Activated CD4-positive, alpha-beta T cell treated with anti-CD3 and anti-CD28 coated beads for 1 hour (primary cell): ENCODE measurements at places on chromosomes 2 and 18.

- no peak for DNase-seq
Observed at GRCh38 chr2:73133566-73134197, 20.9 kb upstream of the RAB11FIP5 start.

DNA sequence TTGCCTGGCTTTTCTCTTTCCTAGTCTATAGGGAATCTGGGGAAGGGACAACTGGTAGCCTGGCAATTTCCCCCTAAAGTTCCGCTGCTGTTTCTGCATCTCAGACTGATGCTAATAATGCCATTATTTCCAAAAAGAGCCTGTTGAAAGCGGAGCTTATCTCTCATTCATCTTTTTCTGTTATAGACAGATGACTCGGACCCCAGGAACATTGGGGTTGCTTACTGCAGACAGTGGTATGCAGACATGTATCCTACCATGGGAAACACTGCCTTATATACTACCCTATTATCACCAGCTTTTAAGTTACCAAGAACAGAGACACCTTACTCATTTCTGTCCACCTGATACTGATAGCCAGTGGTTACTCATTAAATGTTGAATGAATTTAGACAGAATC is 15.3 kb downstream of the ETAA1 start:
- no peak for DNase-seq

DNA sequence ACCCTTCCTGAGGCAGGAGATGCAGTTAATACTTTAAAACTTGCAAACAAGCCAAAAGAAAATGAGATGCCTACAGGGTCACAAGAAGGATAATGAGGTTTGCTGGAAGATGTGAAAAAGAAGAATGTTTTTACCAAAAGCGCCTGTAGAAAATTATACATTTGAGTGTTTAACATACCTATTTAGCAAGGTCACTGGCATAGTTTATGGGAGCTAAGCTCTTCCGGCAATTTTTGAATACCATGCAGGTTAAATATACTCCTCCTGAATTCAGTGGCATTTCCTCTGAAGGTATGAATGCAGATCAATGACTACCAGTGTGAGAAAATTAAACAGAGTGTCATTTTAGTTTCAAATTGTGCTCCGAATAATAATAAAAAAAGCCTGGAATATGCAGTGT is 21.2 kb upstream of the MAP3K20 start:
- no peak for DNase-seq

- DNase-seq = no peak
Observed at GRCh38 chr2:240229603-240230235, 89.3 kb upstream of the OTOS start.

DNA sequence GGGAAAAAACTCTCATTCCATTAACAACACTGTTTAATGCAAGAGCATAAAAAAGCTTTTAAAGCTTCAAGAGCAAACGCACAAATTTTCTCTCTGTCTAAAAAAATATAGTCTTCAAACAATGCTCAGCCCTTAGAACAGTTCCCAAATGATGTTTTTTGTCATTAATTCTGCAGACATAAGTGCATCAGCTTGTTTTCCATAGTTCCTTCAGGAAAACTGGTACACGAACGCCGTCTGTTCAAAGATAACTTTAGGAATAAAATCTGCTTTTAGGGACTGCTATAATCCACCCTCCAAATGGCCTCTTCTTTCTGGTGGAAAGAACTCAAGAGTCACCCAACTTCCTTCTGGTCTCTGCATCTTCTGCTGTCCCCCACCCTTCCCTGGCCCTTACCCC is 98.2 kb upstream of the SLC66A3 start:
- DNase-seq = no peak

DNA sequence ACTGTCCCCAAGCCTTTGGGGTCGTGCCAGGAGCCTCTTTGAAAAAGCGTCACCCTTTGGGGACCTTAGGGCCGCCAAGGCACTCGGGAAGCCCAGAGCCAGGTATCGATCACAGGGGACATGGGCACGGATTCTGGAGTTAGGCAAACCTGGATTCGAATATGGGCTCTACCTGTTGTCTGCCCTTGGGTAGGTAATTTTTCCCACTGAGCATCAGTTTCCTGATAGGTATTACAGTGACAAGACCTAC is 9.3 kb downstream of the TMEM198 start:
- no peak for DNase-seq

- no peak for DNase-seq
Observed at GRCh38 chr2:1688161-1688560, 56.2 kb downstream of the PXDN start.

DNA sequence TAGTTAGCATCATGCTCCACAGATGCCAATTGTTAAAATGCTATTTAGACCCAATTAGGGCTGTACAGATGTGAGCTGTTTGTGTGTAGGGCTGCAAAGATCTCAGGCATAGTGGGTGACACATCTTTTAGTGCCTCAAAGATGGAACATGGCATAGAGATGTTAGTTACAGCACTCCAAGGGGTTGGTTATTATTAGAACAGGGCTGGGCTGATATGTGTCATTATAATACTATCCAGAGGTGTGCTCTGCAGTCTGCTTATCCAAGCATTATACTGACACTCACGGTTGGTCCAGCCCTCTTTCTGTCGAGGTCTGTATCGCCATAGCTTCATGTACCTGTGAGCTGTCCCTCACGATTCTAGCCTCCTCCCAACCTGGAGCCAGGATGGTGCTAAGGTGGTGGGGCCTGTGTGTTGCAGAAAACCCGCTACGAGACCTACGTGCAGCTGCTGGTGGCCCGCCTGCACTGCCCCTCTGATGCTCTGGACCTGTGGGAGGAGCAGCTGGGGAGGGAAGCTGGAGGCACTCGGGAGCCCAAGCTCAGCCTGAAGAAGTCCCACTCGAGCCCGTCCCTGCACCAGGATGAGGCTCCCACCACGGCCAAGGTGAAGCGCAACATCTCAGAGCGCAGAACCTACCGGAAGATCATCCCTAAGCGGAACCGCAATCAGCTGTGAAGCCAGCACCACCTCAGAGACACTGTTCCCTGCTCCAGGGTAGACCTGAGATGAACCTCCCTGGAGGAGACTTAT is 27.1 kb downstream of the PSD4 start:
- no peak for DNase-seq

DNA sequence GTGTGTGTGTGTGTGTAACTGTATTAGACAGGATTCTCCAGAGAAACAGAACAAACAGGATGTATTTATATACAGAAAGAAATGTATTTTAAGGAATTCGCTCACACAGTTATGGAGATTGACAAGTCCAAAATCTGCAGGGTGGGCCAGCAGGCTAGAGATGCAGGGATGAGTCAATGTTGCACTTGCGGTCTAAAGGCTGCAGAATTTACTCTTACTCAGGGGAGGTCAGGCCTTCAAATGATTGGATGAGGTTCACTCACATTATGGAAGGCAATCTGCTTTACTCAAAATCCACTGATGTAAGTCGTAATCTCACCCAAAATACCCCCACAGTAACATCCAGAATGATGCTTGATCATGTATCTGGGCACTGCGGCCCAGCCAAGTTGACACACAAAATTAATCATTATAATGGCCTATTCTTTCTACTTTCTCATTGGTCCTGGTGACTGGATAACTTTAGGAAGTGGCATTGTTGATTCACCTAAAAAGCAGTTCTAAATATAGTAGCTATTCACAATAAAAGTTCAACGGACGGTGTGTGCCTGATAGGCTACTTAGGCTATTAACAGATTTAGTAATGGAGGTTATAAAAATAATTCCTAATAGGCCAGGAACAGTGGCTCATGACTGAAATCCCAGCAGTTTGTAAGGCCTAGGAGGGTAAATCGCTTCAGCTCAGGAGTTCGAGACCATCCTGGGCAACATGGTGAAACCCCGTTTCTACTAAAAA is 40.6 kb upstream of the ACYP2 start:
- no peak for DNase-seq

DNA sequence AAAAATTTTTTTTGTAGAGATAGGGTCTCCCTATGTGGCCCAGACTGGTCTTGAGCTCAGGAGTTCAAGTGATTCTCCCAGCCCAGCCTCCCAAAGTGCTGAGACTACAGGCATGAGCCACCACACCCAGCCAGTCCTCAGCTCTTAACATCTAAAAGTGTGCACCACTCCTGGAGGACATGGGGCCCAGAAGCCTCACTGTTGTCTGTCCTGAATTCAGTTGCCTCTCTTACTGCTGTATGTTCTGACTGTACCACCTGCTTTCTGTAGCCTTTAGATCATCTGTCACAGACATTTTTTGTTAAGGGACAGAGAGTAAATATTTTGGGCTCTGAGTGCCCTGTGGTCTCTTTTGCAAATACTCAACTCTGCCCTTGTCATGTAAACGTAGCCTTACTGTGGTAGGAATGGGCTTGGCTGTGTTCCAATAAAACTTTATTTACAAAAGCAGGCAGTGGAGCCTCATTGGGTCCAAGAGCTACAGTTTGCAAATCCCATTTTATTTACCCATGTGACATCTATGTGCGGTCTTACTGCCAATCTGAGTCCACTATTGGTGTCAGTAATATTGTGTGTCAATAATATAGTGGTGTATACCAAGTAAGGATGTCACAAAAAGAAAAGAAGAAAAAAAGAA is 38.1 kb downstream of the TMEM37 start:
- DNase-seq = no peak

GRCh38 chr2:237818066-237818473 is 19.5 kb downstream of the RBM44 start:
- no peak for DNase-seq

GRCh38 chr2:237920673-237921072 is 46.1 kb upstream of the UBE2F start:
- no peak for DNase-seq

GRCh38 chr2:139201516-139201915 is 421.3 kb upstream of the NXPH2 start:
- no peak for DNase-seq

- DNase-seq = no peak
Observed at GRCh38 chr2:219448776-219449341, 14.2 kb downstream of the SPEG start.

DNA sequence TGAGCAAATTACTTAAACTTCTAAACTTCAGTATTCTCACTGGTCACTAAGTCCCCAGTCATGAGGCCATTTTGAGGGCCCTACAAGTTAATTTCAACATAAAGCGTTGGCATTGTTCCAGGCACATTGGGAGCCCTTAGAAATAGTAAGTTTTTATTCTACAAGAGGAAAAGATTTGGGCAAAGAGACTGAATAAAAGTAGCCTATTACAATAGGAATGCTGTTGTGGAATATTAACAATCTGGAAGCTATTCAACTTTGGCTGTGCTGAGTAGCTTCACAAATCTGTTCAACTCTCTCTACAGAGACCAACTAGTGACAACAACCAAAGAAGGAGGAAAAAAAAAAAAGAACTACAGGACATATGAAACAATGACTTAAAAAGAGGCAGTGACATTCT is 1287.5 kb upstream of the NXPH2 start:
- no peak for DNase-seq

DNA sequence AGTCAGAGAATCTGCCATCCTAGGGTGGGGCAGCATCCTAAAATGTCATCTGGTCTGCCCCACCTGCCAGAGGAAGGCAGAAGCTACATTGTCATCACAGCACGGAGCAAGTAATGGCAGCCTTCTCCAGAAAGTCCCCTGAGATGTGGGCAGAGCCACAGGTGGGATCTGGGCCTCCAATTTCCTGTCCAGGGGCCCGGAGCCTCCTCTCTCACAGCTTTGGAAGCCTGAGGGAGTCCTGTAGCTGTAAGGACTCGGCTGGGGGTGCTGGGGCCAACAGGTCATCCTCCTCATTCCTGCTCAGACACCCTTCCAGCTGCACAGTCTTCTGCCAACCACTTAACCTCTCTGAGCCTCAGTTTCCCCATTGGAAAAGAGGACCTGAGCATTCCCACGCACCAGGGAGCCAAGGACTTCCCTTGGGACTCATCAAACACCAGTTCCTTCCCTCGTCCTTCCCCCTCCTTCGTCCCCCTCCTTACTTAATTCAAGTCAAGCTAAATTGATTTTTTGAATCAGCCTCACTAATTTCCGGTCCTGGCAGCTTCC is 48.6 kb upstream of the ID2 start:
- no peak for DNase-seq

GRCh38 chr2:19670303-19670702 is 231.5 kb downstream of the TTC32 start:
- DNase-seq = no peak

DNA sequence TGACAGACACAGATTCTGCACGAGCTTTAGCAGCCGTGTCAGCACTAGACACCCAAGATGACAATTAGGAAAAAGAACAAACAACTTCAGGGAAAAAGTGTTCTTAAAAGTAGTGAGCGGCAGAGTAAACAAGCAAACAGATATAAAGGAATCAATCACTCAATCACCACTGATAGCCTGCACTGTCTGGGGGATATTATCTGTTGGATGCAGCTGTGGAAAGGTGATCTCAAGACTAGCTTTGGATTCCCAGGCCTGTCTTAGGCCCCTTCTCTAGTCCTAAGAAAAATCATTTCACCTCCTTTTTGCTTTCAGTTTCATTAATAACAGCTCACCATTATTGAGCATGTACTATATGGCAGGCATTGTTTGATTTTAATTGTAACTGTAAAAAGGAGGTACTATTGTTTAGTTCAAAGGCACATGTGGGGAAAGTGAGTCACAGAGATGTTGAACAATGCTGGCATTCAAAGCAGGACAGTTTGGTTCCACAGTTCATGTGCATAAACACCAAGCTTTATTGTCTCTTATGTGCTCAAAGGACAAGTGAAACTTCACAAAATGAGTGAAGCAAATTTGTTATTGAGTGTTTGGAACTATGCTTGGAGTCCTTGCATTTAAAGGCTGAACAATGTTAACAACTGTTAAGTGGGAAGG is 147.3 kb upstream of the TCF4 start:
- no peak for DNase-seq

DNA sequence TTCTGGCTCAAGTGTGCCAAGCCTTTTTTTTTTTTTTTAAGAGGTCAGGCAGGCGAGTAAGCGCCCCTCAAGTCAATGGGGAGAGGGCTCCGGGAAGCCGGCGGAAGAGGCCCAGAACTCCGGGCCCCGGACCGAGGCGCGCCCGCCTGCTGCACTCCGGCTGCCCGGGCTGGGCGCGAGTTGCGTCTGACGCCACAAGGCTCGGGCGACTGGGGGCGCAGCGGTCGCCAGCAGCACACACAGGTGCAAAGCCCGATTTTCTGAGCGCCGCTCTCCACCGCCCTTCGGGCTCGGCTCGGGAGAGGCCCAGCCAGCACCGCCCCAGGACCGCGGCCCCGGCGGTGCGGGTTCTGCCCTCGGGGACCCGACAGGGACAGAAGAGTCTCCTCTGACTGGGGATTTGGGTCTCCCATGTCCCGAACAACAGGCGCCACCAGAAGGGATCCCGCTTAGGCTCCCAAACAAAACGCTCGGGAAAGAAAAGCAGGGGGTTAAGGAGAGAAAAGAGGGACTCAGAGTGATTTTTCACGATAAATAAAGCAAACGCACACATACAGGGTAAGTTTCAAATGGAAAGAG is 787 bp downstream of the ERBB4 start:
- DNase-seq = no peak

- no peak for DNase-seq
Observed at GRCh38 chr2:239495175-239495574, 94.4 kb upstream of the HDAC4 start.

DNA sequence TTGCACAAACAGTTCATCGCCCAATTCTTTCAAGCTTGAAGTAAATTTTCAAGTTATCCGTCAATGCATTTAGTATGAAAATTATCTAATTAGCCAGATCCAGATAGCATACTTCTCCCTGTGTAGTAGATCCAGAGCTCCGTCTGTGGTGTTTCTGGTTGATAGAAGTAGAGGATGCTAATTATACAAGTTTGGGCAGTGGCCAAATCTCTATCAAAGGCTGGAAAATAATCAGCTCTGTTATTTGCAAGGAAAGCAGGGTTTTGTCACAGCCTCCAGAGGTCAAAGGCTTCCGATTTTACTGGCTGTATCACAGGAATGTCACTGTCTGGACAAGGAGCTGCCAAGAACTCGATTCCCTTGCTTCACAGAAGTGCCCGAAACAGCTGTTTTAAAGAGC is 28.6 kb downstream of the LRRC30 start:
- DNase-seq = no peak

- no peak for DNase-seq
Observed at GRCh38 chr2:5437375-5437774, 254.8 kb upstream of the SOX11 start.
